HCEC 1CT (cell line): ENCODE measurements at places on chromosomes 4 and X.

DNA sequence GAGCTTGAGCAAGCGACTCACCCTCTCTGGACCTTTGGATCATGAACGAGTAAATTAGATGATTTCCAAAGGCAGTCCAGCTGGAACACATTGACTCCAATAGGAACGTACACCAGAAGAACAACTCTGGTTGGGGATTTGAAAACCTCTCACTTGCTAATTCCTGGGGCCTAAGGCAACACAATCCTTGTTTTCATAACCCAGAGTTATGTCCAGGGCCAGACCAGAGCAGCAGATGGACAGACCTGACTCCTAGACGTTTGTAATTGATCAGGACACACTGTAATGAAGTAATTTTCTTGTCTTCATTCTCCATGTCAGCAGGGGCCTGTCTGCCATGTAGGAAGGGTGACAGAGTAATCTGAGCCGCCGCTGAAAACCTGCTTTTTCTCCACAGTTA, 283.9 kb downstream of the IDS start:
- DNase-seq = no peak

DNA sequence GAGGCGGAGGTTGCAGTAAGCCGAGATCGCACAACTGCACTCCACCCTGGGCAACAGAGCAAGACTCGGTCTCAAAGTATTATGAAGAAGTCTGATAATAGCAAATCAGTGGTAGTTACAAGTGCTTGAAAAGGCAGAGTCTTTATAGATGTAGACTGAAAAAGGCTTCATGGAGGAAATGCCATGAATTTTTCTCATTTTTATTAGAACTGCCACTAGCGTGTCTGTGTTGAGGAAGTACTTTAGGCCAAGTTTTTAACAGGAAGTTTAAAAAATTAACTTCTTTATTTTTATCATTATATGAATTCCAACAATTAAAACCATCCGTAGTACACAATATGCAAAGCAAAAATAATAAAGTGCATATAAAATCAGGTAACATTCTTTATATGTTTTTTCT, 32.8 kb upstream of the IL13RA1 start:
- DNase-seq = no peak

GRCh38 chrX:33379839-33380238, 168.5 kb upstream of the DMD start:
- DNase-seq = no peak

- DNase-seq = peak; percentile 16
Measured at GRCh38 chr4:26878794-26879391, 18.3 kb downstream of the STIM2 start.

DNA sequence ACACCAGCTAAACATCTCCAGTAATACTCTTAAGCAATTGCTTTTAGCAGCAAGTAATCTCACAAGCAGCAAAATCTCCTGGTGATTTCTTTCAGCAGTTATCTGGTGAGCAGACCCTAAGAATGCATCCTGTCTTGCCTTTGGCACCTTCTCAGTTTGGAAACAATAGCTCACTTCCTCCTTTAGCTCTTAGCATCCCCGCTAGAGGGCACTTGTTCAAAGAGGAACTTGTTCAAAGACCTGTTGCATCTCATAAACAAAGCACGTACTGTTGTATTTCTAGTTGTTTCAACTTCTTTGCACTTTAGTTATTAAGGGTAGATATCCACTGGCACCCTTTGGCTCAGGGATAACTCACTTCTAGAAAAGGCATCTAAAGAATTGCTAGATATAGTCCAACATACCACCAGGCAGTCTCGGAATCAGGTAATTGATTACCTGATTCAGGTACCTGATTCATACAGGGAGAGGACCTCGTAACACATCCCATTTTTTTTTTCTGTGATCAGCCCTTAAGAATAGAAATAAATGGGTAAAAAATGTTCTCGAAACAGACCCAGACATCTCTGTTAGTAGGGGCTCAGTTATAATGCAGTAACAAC, 81.9 kb upstream of the QRFPR start:
- peak; percentile 44 for DNase-seq

GRCh38 chr4:122007016-122007415, 55.2 kb upstream of the TRPC3 start:
- peak; percentile 11 for DNase-seq

- no peak for DNase-seq
Measured at GRCh38 chr4:114025176-114025777, 45.8 kb upstream of the ARSJ start.
